ENCODE measurements at places on chromosomes 1 and 21. TPM values are rescaled to one million over a fixed set of nuclear protein-coding genes. Genes with fewer than 3 reads are reported as not detected.

DNA sequence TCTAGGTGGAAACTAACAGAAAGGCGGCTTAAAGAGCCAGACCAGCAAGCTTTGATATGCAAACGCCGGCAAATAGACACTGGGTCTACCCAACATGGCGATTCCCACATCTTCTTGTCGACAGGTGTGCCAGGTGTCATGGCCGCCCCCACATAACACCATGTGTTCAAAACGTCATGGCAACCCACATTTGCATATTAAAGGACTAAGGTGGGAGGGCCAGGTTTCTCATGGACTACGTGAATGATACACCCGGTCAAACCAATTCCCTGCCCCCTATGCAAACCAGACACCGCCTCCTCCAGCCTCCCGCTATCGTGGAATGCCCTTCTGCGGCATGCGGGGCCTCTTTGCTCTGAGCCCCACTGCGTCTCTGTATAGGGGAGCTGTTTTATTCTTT is 41.3 kb downstream of the ICOSLG start:
- H3K27ac ChIP-seq, result no peak overlapping the region
- no peak overlapping the region for H3K4me3 ChIP-seq
- DNase-seq, result no peak
- no peaks in the 10 kb centered on the region for H3K4me1 ChIP-seq
- no peaks in the 10 kb centered on the region for H3K27me3 ChIP-seq

- DNase-seq, result no peak
- no peaks in the 10 kb centered on the region for H3K36me3 ChIP-seq
- H3K27me3 ChIP-seq, result no peaks in the 10 kb centered on the region
- no peak overlapping the region for H3K4me3 ChIP-seq
- H3K27ac ChIP-seq, result no peak overlapping the region
Observed at GRCh38 chr1:51669816-51670215, 52.9 kb downstream of the OSBPL9 start.

GRCh38 chr1:25747046-25747719 is 52.8 kb upstream of the SELENON start:
- no peaks in the 10 kb centered on the region for H3K36me3 ChIP-seq
- H3K4me1 ChIP-seq, result peaks cover 18% of the 10 kb centered on the region
- H3K4me3 ChIP-seq, result no peak overlapping the region
- no peaks in the 10 kb centered on the region for H3K27me3 ChIP-seq
- no peak overlapping the region for H3K27ac ChIP-seq

DNA sequence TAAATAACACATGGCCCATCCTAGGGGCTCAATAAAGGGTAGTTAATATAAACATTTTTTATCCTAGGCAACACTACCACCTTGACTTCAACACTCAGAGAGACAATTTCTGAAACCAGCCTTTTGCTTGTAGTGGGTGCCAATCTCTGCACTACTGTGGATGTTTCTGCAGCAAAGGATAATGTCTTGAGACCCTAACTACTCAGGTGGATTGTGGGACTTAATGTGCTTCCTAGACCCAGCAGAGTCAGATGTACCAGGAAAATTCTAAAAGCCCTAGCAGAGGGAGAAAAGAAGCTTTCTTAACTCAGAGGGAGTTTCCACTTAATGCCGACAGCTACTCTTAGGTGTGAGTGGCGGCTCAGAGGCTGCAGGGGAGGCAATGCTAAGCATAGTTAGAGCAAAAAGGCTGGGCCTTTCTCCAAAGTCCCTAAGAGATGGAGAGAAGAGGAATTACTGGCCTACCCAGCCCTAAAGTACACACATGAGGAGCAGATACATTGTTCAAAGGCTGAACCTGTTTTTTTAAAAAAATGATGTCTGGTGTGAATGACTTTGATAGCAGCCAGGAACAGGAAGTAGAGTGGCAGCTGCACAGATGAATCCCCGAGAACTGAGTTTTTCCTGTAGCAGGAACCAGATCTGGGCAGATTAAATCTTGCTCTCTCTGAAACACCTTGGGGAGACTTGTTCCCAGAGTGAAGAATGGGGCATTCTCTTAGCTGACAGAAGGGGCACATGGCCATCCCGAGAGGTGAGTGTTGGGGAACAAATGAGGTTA is 33.5 kb upstream of the ABCD3 start:
- peaks cover 62% of the 10 kb centered on the region for H3K4me1 ChIP-seq
- no peaks in the 10 kb centered on the region for H3K36me3 ChIP-seq
- H3K27ac ChIP-seq, result peak overlapping the region; percentile 94

- no peaks in the 10 kb centered on the region for H3K27me3 ChIP-seq
- no peak overlapping the region for H3K27ac ChIP-seq
- DNase-seq, result no peak
- H3K4me1 ChIP-seq, result peaks cover 6% of the 10 kb centered on the region
- no peak overlapping the region for H3K4me3 ChIP-seq
- no peaks in the 10 kb centered on the region for H3K36me3 ChIP-seq
Observed at GRCh38 chr21:42672699-42673458, 19.5 kb downstream of the PDE9A start.

GRCh38 chr1:232834066-232834465 is 28.9 kb downstream of the MAP10 start:
- no peaks in the 10 kb centered on the region for H3K4me1 ChIP-seq
- H3K4me3 ChIP-seq, result no peak overlapping the region
- H3K27ac ChIP-seq, result no peak overlapping the region
- DNase-seq, result no peak
- no peaks in the 10 kb centered on the region for H3K36me3 ChIP-seq
- no peaks in the 10 kb centered on the region for H3K27me3 ChIP-seq

- DNase-seq, result peak; percentile 90
- H3K4me1 ChIP-seq, result peaks cover 13% of the 10 kb centered on the region
- H3K27ac ChIP-seq, result peak overlapping the region; percentile 67
Observed at GRCh38 chr1:7456722-7457082, 314.4 kb upstream of the VAMP3 start.

GRCh38 chr1:247360116-247360898 is 28.6 kb upstream of the ZNF496 start:
- H3K36me3 ChIP-seq, result no peaks in the 10 kb centered on the region
- H3K4me3 ChIP-seq, result no peak overlapping the region
- peak; percentile 55 for DNase-seq
- no peaks in the 10 kb centered on the region for H3K4me1 ChIP-seq

DNA sequence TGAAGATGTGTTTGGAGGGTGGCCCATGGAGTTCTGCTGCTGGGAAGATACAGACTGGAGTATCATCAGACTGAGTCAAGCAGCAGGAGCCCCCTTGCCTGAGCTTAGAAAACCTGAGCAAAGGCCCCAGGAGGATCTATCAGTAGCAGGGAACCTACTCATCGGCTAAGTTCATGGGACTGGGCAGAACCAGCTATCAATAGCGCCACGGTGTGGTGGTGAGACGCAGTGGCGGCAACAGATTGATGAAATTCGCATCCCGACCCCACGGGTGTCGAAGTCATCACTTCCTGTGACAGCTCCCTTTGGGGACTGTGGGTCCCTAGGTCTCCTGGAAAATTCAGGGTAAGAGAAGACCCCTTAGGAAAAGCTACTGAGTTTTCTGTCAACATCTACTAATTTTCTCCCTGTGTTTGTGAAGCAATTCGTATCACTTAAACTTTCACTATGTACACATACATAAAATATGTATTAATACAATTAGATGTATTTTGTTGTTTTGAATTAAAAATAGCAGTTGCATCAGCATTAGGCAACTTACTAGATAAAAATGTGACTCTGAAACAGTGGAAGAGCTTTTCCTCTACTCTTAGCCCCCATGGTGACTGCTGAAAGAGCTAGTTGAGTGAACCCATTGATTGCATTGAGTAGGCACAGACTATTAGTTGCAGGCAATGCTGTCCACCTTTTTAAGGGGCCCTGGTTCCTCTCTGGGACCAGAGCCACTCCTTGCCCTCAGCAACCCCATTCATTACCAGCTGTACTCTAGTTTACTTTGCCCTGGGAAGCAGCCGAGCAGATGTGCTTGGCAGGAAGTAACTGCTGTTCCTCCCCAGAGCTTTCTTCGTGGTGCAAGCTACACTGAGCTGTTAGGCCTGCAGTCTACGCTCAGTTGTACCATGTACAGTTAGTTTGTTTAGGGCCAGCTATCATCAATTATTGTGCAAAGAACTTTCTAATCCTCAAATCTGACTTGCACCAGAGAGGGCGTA is 7.3 kb upstream of the CACNA1S start:
- no peak overlapping the region for H3K27ac ChIP-seq
- no peaks in the 10 kb centered on the region for H3K27me3 ChIP-seq
- H3K4me3 ChIP-seq, result no peak overlapping the region
- peak; percentile 38 for DNase-seq
- H3K36me3 ChIP-seq, result no peaks in the 10 kb centered on the region

DNA sequence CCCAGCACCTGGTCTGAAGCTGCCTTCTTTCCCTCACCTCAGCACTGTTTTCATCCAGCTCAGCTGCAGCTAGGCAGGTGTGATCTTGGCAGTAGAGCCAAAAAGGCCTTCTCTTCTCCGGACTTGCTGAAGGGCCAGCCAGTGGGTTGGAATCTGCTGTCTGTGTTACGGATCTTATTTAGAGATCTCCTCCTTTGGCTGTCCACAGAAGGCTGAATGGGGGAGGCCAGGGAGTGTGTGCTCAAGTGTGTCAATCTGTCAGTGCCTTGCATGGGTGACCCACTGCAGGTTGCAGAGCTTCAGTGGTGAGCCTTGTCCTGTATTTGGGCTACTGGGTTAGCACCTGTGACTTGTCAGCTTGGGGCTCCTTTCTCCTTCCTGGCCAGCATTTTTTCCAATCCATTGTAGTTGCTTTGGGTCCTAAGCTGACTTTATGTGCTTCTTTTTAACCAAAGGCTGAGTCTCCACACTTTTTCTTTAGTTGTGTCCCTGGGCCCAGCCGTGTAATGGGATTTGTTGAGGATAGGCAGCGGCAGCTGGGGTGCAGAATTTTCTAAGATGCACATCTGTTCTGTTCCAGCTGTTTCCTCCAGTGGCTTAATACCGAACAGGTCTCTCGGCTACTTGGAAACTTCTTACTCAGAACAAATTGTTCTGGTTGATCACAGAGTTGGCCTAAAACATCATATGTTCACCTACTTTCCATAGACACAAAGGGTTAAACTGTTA is 126.8 kb downstream of the PEX14 start:
- peaks cover 43% of the 10 kb centered on the region for H3K4me1 ChIP-seq
- no peak for DNase-seq
- H3K27me3 ChIP-seq, result no peaks in the 10 kb centered on the region
- no peak overlapping the region for H3K4me3 ChIP-seq
- no peak overlapping the region for H3K27ac ChIP-seq
- no peaks in the 10 kb centered on the region for H3K36me3 ChIP-seq

- H3K36me3 ChIP-seq, result no peaks in the 10 kb centered on the region
- no peak overlapping the region for H3K4me3 ChIP-seq
- peak overlapping the region; percentile 98 for H3K27ac ChIP-seq
- DNase-seq, result no peak
- H3K27me3 ChIP-seq, result no peaks in the 10 kb centered on the region
- peaks cover 71% of the 10 kb centered on the region for H3K4me1 ChIP-seq
Observed at GRCh38 chr1:207824691-207825408, 73.0 kb downstream of the CD46 start.

- no peak for DNase-seq
- no peaks in the 10 kb centered on the region for H3K36me3 ChIP-seq
- H3K4me3 ChIP-seq, result no peak overlapping the region
- H3K27me3 ChIP-seq, result no peaks in the 10 kb centered on the region
Observed at GRCh38 chr1:201053155-201053860, 29.8 kb upstream of the KIF21B start.

DNA sequence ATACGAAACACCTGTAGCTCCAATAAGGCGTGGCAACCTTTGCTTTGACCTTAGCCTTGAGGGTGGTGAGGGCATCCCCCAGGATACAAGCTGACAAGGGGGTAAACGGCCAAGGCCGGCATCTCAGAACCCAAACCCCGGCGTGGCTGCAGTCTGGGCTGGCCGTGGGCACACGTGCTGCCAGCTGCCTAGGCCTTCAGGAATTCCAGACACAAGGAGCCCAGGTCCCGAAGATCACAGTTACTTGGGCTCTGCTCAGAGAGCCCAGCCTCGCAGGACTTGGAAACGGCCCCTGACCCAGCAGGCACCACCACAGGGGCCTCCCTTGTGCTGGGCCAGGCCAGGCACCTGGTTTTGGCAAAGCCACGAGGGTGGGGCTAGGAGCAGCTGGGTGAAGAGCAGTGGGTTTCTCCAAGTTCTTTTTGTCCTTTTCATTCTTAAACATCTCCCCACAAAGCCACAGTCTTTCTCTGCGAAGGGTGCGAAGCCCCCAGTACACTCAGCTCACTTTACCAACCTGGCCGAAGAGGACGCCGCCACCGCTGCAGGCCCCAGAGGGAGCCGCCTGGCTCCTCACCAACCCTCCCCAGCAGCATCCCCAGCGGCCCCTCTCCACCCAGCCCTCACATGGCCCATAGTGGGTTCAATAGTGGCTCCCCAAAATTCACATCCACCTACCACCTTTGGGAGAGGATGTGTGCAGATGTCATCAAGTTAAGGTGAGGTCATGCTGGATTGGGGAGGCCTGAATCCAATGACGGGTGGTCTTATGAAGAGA is 26.8 kb downstream of the PRDM15 start:
- H3K4me1 ChIP-seq, result no peaks in the 10 kb centered on the region
- H3K4me3 ChIP-seq, result no peak overlapping the region
- no peaks in the 10 kb centered on the region for H3K27me3 ChIP-seq

DNA sequence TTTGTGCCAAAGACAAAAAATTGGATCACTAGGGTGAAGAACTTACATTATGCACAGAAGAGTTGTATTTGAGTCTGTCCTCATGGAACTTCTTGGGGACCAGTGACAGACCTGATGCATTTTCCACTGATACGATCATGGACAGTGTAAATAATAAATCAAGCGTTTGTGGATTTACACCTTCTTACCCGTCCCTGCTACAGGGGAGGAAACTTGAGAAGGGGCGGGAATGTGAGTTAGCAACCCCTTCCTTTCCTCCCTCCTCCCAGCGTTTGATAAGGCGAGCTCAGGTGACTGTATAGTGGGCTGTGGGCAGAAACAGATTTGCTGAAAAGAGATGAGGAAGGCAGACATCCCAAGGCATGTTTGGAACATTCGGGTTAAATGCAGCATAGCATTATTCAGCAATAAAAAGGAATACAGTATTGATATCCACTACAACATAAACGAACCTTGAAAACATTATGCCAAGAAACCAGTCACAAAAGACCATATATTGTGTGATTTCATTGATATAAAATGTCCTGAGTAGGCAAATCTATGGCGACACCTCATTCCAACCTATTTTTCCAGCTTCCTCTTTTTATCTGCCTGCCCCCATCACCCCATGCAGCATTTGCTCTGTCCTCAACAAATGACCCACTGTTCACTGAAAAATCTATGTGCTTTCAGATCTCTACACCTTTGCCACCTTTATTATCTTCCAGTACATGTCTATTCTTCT is 128.7 kb downstream of the ZZZ3 start:
- H3K36me3 ChIP-seq, result no peaks in the 10 kb centered on the region
- no peak overlapping the region for H3K27ac ChIP-seq
- DNase-seq, result no peak

The PPCS gene
- 27.4 TPM for total RNA-seq

The OXCT2 gene
- total RNA-seq, result 2.6 TPM

The PLA2G5 gene
- 0.52 TPM for total RNA-seq

The NEGR1 gene
- total RNA-seq, result 9.6 TPM

The TMEM201 gene
- 7.3 TPM for total RNA-seq

The SLC2A5 gene
- under 0.01 TPM for total RNA-seq

The C1orf159 gene
- 8.8 TPM for total RNA-seq

The C1orf94 gene
- not detected for total RNA-seq

The GPR37L1 gene
- total RNA-seq, result not detected

Measured in body of pancreas (tissue), 4 donors.